Activated CD4-positive, alpha-beta T cell treated with anti-CD3 and anti-CD28 coated beads for 4 hours (primary cell): ENCODE measurements at places on chromosomes 3 and 15.

- no peak for DNase-seq
Measured at GRCh38 chr15:47750740-47751262, 33.5 kb downstream of the SEMA6D start.

DNA sequence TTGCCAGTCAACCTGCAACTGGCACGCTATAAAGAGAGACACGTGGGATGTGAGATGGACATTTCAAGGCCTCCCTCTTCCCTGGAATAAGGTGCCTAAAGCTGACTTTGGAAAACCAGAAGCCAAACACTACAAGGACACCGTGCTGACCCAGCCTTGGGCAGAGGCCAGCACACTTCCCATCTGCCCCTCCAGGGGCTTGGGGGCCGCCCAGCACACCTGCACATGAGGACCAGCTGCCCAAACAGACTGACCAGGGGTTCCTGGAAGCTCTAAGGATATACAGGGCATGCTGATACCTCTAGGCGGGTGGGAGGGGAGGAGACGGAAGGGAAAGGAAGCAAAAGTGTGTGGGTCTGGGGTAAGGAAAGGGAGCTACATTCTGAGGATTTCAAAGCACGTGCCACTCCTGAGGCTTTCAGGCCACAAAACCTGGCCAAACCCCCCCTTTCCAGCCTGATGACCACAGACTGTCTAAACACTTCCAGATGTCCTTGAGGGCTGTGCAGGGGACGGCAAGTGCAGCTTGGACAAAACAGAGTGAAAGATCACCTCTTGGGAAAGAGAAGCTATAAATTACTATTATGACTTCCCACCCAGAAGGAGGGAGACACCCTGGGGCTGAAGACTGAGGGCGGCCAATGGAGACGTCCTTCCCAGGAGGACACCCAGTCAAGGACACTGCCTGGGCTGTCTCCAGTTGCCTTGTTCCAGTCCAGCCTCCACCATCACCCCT lies 57.9 kb downstream of the ADCY5 start:
- no peak for DNase-seq

GRCh38 chr3:84621823-84622222 lies 337.0 kb upstream of the CADM2 start:
- DNase-seq = no peak

- peak; percentile 7 for DNase-seq
Measured at GRCh38 chr3:158725348-158726011, 6.8 kb downstream of the RARRES1 start.

DNA sequence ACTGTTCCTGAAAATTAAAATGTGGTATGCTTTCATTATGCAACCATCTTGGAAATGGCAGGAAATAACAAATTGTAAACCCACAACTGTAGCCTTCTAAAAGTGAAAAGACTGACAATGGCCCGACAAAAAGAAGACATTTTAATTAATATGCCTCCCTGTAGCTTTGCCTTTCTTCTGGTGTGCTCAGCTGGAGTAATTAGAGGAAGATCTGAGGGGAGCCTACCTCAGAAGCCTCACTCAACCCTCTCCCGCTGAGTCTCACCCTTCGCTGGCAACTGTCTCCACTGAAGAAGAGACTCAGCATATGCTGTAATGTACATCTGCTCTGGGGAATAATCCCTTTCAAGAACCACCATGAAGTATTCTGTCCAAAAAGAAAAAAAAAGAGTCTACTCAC lies 104.7 kb upstream of the SETMAR start:
- no peak for DNase-seq

DNA sequence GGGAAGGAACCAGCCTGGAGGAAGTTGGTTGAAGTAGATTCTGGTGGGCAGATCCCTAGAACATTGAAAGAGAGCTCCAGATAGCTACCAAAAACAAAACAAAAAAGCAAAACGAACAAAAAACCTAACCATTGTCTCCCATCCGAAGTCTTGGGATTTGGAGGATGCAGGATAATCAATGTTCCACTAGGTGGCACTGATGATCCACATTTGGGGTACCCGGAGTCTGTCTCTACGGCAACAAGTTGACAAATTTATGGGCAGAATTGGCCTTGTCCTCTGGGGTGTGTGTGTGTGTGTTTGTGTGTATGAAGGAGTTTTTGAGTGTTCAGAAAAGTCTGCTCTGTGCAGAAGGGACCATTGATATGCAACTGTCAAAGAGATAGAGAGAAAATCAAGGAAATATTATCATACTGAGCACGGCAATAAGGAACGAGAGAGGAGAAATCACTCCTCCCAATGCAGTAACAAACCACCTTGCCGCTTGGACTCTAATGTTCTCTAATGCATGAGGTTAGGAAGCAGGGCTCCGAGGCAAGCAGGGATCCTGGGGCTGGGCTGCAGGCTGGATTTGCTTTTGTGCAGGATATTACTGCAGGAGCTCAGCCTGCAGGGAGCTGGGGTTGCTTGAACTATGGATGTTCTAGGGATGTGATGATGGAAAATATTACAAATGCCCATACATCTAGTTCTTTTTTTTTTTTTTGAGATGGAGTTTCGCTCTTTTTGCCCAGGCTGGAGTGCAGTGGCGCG lies 59.8 kb upstream of the KLHL25 start:
- peak; percentile 29 for DNase-seq

DNA sequence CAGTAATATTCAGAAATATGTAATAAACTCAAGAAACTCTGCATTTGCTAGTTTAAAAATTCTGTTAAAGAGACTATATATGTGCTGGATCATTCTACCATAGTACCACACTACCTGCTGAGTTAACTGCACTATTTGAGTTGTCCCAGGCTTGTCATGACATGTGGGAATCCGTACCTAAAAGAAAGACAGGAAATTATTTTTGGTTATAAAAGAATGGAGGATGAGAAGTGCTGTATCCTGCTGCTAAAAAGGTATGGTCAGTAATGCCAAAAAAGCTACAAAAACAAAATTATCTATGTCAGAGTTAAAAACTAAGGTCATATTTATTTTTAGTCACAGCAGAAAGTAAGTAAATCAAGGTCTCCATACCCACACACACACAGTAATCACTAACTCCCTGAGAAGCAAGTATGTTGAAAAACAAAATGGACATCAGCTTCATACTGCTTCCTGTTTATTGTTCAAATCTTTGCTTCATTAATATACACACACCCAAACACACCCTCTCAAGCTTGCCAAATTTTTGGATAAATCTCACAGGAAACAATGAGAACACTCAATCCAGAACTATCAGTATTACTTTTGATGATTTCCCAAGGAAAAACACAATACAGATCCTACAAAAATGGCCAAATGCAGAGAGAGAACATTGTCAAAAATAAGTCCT lies 33.7 kb downstream of the DENND6A start:
- DNase-seq = no peak

GRCh38 chr15:85149465-85150129 lies 167.9 kb downstream of the PDE8A start:
- DNase-seq = no peak

GRCh38 chr15:37096558-37097143 lies 3.7 kb downstream of the MEIS2 start:
- DNase-seq = no peak

DNA sequence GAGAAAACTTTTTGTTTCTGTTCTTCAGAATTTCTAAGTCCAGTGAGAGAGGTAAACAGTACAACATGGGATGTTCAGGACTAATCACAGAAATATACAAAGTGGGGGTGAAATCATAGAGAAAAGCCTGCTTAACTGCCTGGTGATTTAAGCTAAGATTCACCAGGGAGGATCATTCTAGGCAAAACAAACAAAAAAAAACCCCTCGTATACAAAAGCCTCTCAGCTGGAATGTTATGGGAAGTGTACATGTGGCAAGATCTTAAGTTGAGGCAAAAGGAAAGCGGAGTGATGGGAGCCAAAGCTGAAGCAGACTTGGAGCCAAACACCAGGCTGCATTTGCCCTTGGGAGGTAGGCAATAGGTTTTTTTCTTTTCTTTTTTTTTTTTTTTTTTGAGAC lies 40.0 kb upstream of the TJP1 start:
- no peak for DNase-seq

DNA sequence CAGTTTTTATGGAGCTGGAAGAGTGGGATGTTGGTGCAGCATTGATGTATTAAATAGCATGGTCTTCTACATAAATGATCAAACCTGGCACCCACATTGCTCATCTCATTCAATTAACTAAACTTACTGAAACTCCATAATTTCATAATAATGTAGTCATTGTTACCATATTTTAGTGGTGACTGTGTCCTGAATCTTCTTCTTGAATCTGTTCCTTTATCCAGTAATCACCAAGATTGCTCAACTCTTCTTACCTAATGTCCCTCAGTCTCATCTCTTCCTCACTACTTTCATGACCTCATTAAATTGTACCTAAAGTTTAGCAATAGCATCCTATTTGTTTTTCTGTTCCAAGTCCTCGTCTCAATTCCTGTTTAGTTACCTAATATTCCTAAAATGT lies 69.8 kb downstream of the FGF7 start:
- DNase-seq = no peak

DNA sequence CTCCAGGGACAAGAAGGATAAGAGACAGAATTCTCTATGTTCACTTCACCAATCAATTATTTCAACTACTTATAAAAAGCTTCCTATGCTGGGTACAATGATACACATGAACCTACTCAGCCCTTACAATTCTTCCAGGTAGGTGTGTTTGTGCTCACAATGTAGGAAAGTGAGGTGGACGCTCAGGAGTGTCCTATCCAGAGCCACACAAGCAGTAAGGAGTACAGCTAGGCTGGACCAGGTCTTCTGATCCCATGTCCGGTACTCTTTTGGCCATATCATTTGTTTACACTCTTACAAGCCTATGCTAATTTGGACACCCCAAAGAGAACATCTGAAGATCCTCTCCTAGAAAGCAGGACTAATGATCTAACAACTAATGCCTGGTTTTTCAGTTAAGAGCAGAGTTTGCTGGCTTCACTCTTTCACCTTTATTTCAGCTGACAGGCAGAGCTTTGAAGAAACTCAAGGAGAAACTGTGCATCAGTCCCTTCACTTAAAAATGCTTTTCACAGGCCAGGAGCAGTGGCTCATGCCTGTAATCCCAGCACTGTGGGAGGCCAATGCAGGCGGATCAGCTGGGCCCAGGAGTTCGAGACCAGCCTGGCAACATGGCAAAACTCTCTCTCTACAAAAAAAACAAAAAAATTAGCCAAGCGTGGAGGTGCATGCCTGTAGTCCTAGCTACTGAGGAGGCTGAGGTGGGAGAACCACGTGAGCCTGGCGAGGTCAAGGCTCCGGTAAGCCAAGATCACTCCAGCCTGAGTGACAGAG lies 27.5 kb downstream of the IGF2BP2 start:
- no peak for DNase-seq

DNA sequence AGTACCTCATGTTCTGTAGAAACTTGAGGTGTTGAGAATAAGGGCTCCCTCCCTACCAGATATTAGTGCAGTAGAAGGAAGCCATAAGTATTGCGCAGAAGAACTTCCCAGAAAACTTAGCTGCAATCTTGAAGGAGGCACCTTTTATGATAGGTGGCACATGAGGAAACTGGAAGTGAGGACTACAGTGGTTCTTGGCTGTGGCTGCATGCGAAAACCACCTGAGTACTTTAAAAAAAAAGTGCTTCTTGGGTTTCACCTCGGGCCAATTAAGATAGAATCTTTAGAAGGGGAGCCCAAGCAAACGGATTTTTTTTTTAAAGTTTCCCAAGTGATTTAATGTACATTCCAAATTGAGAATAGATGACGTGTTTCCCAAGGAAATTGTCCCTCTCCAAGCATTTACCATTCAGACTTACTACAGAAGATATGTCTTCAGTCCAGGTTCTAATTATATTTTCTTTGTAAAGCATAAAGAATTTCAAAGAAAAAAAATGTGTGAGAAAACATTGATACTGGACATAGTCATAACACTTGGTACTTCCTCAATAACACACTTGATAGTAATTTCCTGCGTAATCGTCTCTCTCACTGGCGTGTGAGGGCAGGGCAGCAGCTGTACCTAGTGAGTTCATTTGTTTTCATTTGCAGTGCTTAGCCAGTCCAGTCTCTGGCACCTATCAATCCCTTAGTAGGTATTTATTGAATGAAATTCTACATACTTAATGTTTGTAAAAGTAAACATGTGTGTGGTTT lies 12.3 kb upstream of the NR1I2 start:
- DNase-seq = no peak

DNA sequence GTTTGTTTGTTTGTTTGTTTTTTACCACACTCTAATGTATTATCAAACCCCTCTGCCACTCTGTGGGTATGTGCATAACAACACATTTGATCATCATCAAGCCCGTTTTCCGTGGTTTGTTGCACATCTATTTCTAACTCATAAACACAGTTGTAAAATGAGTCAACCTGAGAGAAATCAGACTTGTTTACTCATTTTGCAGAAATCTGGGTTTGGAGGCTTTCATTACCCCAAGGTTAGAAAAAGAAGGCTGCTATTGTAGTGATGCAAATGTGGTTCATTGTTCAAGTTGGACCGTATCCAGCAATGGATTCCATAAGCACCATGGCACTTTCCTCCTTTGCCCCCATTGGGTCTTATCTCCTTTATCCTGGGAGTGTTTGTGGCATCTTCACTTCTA lies 353.2 kb upstream of the SOX2 start:
- no peak for DNase-seq

DNA sequence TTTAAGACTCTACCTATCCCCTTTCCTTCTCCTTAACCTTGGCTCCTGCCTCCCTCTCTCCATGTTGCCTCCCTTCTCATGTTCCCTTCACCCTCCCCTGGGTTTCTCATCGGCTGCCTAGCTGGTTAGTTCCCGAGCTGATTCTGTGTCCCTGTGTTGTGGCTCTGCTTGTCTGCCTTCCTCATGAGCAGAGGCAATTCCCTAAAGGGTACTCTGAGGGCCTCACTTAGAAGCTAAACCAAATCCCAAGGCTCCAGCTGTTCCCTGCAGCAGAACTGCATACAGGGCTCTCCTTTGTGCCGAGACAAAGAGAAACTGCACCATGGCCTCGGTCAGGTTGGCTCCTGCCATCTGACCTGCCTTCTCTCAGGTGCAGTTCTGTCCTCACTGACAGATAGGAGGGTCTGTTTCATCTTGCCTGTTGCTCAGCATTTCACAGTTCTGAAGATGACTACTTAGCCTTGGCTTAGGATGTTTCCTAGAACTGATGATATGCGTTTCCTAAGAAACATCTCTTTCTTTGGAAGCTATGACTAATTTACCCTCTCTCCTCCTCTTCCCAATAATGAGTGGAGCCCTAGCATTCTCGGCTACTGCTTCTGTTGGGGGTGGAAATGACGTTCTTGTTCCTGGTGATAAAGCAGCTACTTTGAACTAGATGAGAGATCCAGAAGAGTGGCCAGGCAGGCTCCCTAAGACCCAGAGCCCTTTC lies 27.1 kb downstream of the DUOX1 start:
- DNase-seq = no peak

GRCh38 chr15:65576664-65577063 lies 34.3 kb downstream of the INTS14 start:
- no peak for DNase-seq

- no peak for DNase-seq
Measured at GRCh38 chr15:47415539-47415971, 301.8 kb upstream of the SEMA6D start.
